Suprapubic skin (tissue), 4 donors: ENCODE measurements at places on chromosomes 1 and 21.

- no peak for DNase-seq
These were observed 22.5 kb downstream of the TYW3 start for GRCh38 chr1:74755475-74755874.

DNA sequence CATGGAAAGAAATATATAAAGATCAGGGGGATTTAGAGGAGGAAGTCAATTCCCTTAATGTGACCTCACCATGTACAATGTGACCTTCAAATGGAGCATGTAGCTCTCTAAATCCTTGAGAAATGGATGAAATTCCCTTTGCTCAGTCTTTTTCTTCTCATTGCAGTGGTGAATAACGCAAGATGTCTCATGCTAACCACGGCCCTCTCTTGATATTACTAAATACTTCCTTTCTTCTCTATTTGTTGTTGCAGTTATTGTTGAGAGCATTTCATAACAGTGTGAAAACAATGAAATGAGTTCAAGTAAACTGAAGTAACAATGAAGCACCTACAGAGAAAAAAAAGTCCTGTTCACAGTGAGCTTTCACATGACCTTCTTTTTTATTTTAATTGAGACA lies 55.6 kb downstream of the ZNF281 start:
- no peak for DNase-seq

GRCh38 chr1:101077849-101078248 lies 52.3 kb upstream of the DPH5 start:
- no peak for DNase-seq

DNA sequence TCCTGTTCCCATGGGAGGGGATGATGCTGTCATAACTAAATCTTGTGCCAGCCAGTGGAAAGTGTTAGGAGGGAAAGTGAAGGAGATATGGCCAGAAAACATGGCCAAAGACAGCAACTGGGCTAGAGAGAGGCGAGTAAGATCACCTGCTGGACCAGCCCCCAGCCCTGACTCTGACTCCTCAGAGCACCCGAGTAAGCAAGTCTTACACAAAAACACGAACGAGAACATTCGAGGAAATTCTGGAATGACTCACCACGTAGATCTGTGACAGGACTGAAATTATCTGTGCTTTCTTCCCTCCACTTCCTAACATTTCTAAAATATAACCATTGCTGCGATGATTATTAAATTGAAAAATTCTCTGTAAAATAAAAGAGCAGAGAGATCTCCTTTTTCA lies 9.2 kb downstream of the ZNF496 start:
- no peak for DNase-seq

DNA sequence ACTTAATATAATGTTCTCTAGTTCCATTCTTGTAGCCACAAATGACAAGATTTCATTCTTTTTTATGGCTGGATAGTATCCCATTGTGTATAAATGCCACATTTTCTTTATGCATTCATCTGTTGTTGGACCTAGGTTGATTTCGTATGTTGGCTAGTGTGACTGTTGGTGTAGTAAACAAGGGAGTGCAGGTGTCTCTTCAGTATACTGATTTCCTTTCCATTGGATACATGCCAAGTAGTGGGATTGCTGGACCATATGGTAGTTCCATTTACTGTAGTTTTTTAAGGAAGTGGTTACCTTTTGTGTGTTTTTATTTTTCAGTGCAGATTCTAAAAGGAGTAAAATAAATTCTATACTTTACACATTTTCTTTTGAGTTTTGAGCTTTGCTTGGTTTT lies 5.7 kb downstream of the PARK7 start:
- no peak for DNase-seq

- no peak for DNase-seq
These were observed 255.0 kb downstream of the FAF1 start for GRCh38 chr1:50705041-50705440.

DNA sequence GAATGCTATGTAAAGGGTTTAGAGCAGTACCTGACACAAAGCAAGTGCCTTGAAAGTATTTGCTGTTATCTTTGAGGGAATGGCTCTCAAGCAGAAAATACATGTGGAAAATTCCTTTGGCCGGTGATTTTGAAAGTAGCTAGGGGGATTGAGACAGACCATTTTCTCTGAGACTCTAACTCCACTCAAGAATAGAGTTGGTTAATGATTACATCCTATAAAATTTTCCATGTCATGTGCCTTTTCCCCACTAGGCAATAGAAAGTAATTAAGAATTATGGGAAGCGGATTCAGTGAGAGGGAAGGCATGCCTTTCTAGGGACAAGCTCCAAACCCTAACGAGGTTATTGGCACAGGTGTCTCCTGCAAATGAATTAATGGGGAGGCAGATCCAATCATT lies 276.0 kb downstream of the GPATCH2 start:
- DNase-seq: no peak
